ENCODE measurements at places on chromosomes 12 and 14.
A peak's percentile ranks its signal among the peaks of the same experiment; 100 is the strongest.

DNA sequence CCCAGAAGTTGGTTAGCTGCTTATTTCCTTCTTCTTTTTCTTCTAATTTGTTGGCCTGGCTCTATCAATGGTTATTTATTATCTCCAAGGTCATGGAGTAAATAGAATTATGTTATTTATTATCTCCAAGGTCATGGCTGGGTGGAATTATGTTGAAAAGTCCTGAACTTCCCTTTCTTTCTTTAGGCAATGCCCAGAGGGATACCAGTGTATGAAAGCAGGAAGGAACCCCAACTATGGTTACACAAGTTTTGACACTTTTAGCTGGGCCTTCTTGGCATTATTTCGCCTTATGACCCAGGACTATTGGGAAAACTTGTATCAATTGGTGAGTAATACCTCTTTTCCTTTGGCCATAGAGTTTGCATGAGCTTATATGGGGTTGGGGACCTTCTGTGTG lies 111.6 kb downstream of the SCN8A start:
- no peak for DNase-seq

GRCh38 chr14:104979758-104980610 lies 1.8 kb upstream of the AHNAK2 start:
- DNase-seq: no peak

- DNase-seq: peak; percentile 95
Observed at GRCh38 chr12:59597385-59597781, 1.6 kb downstream of the SLC16A7 start.

- DNase-seq: no peak
Observed at GRCh38 chr14:92916201-92916600, 6.7 kb upstream of the CHGA start.

DNA sequence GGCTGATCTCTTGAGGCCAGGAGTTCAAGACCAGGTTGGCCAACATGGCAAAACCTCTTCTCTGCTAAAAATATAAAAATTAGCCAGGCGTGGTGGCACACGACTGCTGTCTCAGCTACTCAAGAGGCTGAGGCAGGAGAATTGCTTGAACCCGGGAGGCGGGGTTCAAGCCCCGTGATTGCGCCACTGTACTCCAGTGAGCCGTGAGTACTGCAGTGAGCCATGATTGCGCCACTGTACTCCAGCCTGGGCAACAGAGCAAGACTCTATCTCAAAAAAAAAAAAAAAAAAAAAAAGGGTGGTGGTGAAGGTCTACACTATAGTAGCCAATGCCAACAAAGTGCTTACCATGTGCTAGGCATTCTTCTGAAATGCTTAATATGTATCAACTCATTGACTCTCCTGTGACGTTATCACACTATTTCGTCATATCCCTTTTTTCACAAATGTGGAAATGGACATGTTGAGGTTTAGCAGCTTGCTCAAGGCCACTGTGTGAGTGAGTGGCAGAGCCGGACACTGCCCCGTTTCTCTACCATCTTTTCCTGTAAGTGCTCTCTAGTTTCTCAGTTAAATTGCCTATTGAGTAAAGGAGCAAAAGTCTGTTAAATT lies 59.6 kb downstream of the GNS start:
- no peak for DNase-seq

GRCh38 chr12:130645751-130646150 lies 70.3 kb downstream of the RIMBP2 start:
- no peak for DNase-seq

DNA sequence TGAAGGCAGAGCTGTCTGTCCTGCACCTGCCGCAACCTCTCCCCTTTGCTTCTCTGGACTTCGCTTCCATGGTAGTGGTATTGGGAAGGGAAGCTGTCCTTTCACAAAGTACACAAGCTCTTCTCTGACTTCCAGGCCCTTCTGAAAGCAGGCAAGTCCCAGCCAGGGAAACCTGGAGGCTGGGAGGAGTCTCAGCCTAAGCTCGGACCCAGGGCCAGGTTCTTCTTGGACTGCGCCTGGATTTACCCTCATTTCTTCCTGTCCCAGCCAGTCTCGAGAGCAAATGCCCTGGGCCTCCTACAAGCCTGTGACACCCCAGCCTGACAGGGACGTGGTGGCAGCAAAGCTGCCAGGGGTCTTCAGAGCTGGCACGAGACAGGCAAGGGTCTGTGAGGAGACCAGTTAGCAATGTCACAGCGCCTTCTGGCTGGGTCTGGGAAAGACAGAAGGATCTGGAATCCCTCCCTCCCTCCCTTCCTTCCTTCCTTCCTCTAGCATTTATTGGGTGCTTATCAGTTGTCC lies 22.4 kb downstream of the ISCA2 start:
- DNase-seq: no peak

DNA sequence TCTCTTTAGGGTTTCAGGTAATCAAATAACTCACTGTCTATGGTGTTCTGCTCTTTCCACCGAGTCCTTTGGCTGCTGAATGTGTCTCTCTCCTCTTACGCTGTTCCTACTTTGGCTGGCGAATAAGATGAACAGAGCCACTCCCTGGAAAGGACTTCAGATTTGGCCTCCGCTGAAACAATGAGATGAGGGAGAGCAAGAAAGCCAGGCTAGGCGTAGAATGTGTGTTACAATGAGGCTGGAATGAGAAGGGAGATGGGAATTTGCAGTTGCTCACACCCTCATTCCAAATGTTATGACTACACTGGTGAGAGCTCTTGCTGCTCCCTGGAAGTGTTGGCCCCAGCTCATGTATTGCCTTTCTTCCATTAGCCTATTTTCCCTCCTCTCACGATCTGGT lies at the start of gene MFAP5:
MFAP5 (minus strand) TSS at position 234 of the 400 bp plus-strand sequence. CDS start 722 bp downstream, outside the sequence.
- DNase-seq: no peak

DNA sequence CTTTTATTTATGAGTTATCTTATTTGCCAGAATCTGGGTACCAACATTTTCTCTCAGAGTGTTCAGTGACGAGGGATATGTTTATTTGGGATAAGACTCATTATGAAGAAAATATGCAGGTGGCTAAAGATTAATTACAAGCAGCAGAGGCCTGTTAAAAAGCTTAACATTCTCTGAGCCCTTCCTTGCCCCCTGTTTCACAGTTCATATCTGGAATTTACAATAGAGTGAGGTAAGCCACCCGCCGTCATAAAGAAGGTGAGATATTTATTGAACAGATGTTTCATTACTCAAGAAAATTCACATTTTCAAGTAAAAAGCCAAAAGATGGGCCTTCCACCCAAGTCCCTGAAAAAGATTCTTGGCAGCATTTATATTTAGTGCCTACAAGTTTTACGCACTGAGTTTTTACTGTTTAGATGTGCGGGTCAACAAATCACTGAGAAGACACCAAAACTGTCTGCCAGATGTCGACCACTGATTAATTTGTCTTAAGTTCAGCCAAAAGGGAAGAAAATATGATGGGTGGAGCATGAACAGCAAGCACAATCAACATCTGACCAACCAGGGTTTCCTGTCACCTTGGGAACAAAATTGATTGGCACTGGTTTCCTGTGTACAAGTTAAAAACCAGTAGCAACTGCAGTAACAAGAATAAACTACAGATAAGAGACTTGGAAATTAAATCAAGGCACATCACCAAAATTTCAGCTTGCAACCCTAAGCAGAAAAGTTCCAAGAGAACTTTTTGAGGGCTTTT lies 85.5 kb upstream of the PTPRB start:
- no peak for DNase-seq
